Esophagus squamous epithelium (tissue), 5 donors: ENCODE measurements at places on chromosomes 3 and 15. TPM values are rescaled to one million over a fixed set of nuclear protein-coding genes. Genes with fewer than 3 reads are reported as not detected.

Gene NRG4
- 2.8 TPM for total RNA-seq

Gene FOXP1
- total RNA-seq, result 49.1 TPM

Gene NAALADL2
- 1.9 TPM for total RNA-seq

Gene AP4E1
- total RNA-seq, result 9.2 TPM

Gene CLEC3B
- 28.8 TPM for total RNA-seq

Gene ITPKA
- 0.57 TPM for total RNA-seq

Gene CACNA2D3
- total RNA-seq, result 1.2 TPM

Gene FAM81A
- not detected for total RNA-seq

Gene LINS1
- total RNA-seq, result 9.1 TPM

Gene GHRL
- total RNA-seq, result not detected

Gene NUSAP1
- 47.7 TPM for total RNA-seq

Gene MST1
- total RNA-seq, result 2.3 TPM

Gene BUB1B
- 22.3 TPM for total RNA-seq

Gene FAM107A
- 16.6 TPM for total RNA-seq

Gene MRPS11
- 49.2 TPM for total RNA-seq

Gene TMEM266
- total RNA-seq, result 0.29 TPM

Gene FAM3D
- total RNA-seq, result 145 TPM

Gene PLA2G4E
- 9.7 TPM for total RNA-seq

Gene KLHL40
- not detected for total RNA-seq

Gene CLN6
- 30.8 TPM for total RNA-seq

Gene POLQ
- total RNA-seq, result 2.4 TPM

Gene ZWILCH
- total RNA-seq, result 13.4 TPM

Gene GP9
- total RNA-seq, result not detected

Gene RBPMS2
- 5.0 TPM for total RNA-seq

Gene BSN
- total RNA-seq, result 0.19 TPM

Gene CP
- total RNA-seq, result 17.9 TPM

Gene TP63
- 131 TPM for total RNA-seq

Gene PLSCR5
- total RNA-seq, result not detected

Gene ACKR2
- 2.7 TPM for total RNA-seq

Gene CCDC191
- 0.92 TPM for total RNA-seq

Gene GOLGA6A
- not detected for total RNA-seq

Gene SPATA12
- not detected for total RNA-seq

Gene HIGD2B
- not detected for total RNA-seq

Gene ZNF385D
- 0.82 TPM for total RNA-seq

Gene P2RY13
- total RNA-seq, result 1.2 TPM

Gene GOLGA6L7
- total RNA-seq, result not detected

Gene ZMYND10
- not detected for total RNA-seq

Gene SLC38A3
- not detected for total RNA-seq

Gene TMEM207
- not detected for total RNA-seq
